Stimulated activated CD8-positive, alpha-beta memory T cell treated with anti-CD3 and anti-CD28 coated beads, Interleukin-2, amount 100 ng/mL, for 1 hour (primary cell): ENCODE measurements at places on chromosomes 12 and 14.

DNA sequence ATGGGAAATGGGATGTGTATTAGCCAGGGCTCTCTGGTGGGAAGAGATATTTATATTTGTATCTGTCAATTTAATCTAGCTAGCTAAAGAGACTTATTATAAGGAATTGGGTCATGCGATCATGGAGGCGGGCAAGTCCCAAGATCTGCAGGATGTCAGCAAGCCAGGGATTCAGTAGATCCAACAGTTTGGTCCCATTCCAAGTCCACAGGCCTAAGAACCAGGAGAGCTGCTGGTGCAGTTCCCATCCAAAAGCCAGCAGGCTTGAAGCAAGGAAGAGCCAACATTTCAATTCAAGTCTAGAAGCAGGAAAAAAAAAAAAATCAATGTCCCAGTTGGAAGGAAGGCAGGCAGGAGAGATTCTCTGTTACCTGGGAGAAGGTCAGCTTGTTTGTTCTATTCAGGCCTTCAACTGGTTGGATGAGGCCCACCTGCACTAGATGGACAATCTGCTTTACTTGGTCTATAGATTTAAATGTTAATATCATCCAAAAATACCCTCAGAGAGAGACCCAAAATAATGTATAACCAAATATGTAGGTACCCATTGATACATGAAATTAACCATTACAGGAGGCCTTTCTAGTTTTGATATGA is 60.7 kb upstream of the BCAT1 start:
- no peak for DNase-seq

- DNase-seq: peak; percentile 18
These were observed 11.9 kb upstream of the SERPINA4 start for GRCh38 chr14:94548999-94549985.

DNA sequence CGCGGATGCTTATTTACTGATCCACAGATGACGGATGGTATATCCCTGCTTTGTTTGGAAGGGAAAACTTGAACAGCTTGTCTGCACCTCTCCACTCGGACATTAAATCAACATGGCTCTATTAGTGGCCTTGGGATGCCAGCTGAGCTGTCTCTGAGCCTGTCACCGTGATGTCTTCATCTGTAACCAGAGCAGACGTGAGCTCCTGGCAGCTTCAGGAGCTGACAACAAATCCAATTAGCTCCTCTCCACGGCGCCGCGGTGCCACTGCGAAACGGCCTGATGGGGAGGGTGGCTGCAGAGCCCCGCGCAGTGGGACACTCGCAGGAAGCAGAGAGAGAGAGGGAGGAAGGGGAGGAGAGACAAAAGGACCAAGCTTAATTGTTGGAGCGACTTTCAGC is 112.3 kb downstream of the PAPOLA start:
- no peak for DNase-seq

DNA sequence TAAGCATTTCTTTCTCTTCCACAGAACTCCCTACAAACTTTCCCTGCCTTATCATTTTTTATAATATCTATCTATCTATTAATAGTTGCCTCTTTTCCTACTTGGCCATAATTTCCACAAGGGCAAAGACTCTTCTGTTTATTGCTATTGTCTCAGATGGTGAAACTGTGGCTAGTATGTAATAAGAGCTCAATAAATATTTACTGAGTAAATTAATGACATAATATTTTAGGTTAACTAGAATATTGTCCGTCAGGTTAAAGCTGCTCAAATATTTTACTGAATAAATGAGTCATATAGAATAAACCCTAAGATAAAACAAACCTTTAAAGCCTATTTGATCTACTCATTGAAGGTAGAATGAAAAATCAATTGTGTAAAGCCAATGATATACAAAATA is 240.5 kb downstream of the PPFIA2 start:
- no peak for DNase-seq

- DNase-seq: no peak
These were observed 3.8 kb upstream of the KRT85 start for GRCh38 chr12:52370926-52371608.

GRCh38 chr14:72888192-72888591 is 5.7 kb downstream of the DPF3 start:
- no peak for DNase-seq

DNA sequence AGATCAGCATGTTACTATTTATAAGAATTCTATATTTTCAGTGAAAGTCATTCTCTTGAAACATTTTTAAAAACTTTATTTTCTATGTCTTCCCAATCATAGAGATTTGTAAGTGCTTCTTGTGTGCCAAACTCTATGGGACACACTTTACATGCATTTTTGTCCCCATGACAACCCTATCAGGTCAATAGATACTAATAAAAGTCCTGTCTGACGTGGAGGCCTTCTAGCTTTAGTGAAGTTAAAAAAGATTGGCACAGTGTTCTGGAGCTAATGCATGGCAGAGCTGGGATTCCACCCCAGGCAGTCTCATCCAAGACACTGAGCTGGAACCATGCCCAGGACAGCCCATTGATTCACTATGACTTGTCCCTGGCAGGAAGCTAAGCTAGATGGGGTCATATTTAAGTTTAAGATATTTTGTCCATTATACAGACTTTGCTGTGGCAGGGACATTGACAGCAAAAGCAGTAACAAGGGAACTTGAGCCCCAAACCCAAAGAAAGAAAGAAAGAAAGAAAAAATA is 28.1 kb downstream of the TTC6 start:
- DNase-seq: no peak

DNA sequence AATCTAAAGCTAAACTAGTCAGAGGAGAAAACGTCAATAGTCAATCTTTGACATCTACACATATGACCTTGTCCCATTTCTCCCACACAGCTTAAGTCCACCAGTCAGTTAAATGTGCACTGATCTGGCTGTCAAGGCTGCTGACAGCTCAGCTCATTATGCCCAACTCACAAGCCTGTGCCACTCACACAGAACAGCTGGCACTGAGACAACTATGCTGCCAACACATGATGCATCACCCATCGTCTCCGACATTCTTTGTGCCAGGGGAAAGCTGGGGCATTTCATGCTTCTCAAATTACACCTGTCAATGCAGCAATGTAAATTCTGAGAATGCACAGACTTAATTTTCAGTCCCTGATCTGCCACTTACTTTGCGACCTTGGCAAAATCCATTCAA is 25.3 kb downstream of the GNS start:
- no peak for DNase-seq

DNA sequence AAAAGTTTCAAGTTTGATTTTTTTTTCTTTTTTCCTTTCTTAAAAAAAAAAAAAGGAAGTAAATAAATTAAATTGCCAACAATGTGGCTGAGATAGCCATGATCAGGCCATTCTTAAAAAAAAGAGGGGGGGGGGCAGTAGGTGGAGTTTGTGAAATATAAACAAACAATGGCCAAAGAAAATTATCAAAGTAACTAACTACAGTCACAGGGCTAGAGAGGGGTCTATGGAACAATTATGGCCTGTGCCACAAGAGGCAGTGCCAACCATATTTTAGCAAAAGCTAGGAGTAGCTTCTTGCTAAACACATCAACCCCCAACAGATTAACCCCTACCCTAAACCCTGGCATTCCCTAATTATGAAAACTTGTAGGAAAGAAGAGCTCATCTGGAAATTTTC is 16.2 kb upstream of the SMARCC2 start:
- DNase-seq: no peak

DNA sequence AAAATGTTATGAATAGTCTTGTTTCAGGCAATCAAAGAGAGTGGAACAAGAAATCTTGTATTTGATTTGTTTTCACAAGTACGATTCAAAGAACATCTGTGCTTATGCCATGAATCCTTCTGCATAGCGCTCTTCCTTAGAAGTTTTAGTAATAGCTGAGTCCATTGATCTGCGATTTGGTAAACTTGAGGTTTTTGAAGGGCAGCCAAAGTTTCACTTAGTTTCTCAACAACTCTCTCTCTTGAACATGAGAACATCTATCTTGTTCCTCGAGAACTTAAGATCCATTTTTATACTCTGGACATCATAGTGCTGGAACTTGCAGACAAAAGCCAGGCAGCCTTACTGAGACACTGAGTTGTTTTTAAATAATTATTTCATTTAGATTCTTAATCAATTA is 96.2 kb upstream of the USP15 start:
- DNase-seq: no peak

GRCh38 chr12:109765446-109765810 is 51.8 kb downstream of the FAM222A start:
- no peak for DNase-seq

- DNase-seq: no peak
These were observed 2.0 kb downstream of the AQP6 start for GRCh38 chr12:49974677-49975317.

- DNase-seq: no peak
These were observed 27.6 kb upstream of the GALNT9 start for GRCh38 chr12:132356691-132357622.

GRCh38 chr12:112121780-112122565 is 3.4 kb upstream of the TRAFD1 start:
- no peak for DNase-seq

- no peak for DNase-seq
These were observed 490 bp downstream of the SOS2 start for GRCh38 chr14:50230701-50231474.

DNA sequence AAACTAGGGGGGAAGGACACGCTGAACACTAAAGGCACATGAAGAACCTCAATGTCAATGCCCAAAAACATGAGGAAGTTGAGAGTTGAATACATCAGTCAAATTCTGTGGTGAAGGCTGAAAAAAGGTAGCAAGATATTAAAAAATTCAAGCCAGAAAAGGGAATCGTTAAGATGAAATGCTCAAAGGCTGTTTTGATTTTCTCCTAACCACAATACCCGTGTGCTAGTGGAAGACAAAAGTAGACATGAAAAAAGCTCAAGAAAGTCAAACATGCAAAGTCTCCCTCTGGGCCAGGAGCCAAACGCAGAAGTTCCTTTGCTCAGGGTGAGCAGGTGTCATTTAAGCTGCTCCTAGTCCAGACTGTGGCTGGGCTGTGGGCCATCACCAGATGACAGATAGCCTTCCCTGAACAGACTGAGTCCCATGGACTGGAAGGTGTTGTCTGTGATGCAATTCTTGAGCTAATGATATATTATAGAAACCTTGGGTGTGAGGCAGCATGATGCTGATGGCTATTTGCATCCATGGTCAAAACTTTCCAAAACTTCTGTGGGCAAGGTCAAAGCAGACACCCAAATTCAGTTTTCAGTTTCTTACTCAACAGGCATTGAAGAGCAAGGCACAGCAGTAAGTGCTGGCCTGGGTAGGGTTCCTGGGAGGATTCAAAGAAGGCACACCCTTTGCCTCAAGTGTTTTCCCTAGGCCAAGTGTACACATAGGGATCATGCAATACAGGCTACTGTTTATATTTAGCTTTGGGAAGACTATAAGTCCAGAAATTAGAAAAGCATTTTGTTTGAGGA is 81.6 kb downstream of the MYRFL start:
- no peak for DNase-seq

GRCh38 chr12:51187370-51187987 is 14.5 kb upstream of the TFCP2 start:
- DNase-seq: no peak

DNA sequence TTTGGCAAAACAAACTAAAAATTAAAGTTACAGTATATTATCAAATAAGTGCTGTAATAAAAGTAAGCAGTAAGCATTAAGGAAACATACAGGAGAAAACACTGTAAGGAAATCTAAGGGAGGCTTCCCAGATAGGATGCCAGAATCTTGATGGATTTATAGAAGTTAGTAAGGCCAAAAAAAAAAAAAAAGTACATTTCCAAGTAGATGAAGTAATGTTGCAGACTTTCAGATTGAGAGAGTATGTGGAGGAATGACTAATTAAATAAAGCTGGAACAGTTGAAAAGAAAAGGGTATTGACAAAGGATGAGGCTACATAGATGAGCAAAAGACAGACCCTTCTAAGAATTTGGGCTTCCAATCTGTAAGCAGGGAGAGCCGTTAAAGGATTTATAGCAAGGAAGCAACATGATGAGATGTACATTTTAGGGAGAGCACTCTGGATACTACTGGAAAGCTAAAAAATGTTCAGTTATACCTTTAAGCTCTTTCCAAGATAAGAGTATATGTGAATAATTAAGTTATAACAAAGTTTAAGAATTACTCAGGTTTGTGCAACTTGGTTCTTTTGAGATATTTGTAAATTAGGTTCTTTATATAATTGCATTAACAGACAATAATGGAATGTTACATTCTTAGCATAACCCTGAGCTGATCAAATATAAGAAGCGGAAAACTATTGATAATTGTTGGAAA is 87.5 kb upstream of the MON2 start:
- DNase-seq: no peak

GRCh38 chr14:58280954-58281787 is 17.2 kb upstream of the ARID4A start:
- no peak for DNase-seq
